ENCODE measurements at places on chromosomes 6 and 20.

- DNase-seq, result no peak
Measured at GRCh38 chr20:37880726-37881591, 22.0 kb upstream of the VSTM2L start.

DNA sequence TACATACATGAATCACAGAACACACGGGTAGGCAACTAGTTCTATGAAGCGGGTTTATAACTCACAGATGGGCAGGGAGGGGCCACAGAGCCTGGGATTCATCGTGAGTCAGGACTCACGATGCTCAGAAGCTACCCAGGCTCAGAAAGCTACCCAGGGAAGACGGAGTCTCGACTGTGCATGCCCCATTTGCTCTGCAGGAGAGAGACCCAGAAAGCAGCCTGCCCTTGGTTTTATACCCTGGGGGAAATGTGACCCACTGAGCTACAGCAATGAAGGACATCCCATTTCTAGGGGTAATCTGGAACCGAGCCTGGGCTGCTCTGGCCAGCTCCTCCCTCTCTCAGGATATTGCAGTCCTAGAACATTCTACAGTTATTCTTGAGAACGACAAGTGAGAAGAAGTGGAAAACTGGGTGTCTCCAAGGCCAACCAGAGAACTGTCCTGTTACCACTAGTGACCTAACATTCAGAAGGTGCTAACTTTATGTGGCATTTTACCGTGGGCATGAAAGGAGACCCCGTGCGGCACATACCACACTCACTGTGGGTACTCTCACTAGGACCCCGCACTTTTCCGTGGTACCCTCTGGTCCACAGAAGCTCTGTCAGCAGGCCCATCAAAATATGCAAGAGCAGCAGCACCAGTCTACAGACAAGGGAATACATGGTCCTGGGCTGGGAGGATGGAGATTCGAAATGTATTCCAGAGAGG, 201.9 kb upstream of the PMEPA1 start:
- no peak for DNase-seq

- DNase-seq, result no peak
Measured at GRCh38 chr20:19456595-19457395, 244.4 kb downstream of the SLC24A3 start.

GRCh38 chr6:82076916-82077315, 170.6 kb downstream of the IBTK start:
- DNase-seq, result no peak

DNA sequence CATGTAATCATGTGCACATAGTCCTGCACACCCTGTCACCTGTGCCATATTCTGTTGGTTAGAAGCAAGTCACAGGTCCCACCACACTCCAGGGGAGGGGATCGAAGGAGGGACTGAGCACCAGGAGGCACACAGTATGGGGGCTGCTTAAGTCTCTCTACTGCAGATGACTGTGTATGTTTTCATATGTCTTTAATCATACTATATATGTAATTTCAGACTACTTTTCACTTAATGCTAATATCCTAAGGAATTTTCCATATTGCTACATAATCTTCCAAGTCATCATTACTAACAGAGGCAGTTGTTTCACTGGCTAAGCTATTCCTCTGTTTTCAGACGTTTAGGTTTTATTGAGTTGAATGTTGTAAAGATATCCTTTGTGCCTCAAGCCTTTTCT, 10.8 kb downstream of the EFCAB8 start:
- no peak for DNase-seq

GRCh38 chr6:149235130-149235561, 82.4 kb upstream of the TAB2 start:
- DNase-seq, result no peak

DNA sequence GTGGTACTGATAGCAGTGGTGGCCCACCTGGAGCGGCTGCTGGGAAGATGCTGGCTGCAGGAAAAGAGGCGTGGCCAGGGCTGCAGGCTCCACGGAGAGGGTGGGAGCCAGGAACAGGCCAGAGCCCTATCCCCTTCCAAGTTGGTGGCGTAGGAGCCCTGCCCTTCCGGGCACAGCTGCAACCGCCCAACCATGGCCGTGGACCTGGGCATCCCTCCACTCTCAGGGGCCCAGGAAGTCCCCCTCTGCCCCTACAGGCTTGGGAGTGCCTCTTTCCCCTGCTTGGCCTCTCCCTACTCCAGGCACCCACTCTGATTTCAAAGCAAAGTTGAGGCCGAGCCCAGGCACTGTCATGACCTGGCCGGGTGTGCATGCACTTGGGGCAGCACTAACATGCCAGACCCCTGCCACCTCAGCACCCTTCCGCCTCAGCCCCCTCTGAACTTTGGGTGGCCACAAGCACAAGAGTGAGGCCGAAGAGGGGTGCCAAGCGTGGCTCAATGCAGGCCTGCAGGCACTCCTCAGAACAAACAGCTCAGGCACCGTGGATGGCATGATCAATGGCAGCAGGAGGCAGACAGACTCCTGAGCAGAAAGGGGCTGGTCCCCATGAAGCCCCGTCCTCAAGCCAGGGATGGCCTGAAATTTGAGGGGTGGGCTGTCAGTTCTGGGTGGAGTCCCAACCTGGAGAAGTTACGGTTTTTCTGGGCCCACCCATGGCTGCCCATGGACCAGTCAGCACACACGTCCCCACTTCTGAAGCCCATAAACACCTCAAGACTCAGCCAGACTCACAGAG, 200.3 kb upstream of the PRND start:
- no peak for DNase-seq

GRCh38 chr6:36724514-36725390, 27.1 kb downstream of the RAB44 start:
- no peak for DNase-seq

- DNase-seq, result peak; percentile 30
Measured at GRCh38 chr6:87066449-87067333, 28.2 kb downstream of the CGA start.

DNA sequence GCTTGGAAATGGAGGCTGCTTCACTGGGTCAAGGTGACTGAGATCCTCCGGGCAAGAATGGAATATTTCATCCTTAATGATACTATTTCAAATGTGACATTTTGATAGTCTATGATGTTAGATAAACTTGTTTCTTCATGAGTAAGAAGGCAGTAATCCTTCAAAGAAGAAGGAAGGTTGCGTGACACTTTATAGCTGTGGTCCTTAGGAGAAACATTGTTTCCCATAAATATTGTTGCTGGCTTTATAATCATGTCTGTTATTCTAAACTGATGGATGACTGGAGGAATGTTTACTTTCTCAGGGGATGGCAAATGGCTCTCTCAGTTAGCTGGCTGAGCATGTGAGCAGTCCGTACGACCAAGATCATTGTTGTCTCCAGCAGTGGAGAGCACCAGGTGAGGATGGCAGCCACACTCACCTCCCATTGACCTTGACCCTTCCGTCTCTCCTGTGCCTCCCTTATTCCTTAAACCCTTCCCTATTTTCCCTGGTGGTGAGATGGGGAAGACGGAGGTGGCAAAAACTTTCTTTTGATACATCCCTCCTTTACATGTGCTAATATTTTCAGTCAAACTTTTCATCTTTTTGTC, 171.2 kb upstream of the OLIG3 start:
- no peak for DNase-seq
